H7 (cell line): ENCODE measurements at places on chromosomes 3 and 15. TPM values are rescaled to one million over a fixed set of nuclear protein-coding genes. Genes with fewer than 3 reads are reported as not detected.

KLHL6 gene
- 0.33 and 0.69 TPM in 2 replicates for total RNA-seq

LXN gene
- 2.9 and 7.8 TPM in 2 replicates for total RNA-seq

TF gene
- under 0.01 TPM in 1 of 2 replicates, not detected in the other for total RNA-seq

ERICH6 gene
- total RNA-seq, result 0.17 TPM in 1 of 2 replicates, not detected in the other

CCDC54 gene
- total RNA-seq, result not detected in 2 replicates

PCOLCE2 gene
- total RNA-seq, result 9.4 and 18.3 TPM in 2 replicates

DNA sequence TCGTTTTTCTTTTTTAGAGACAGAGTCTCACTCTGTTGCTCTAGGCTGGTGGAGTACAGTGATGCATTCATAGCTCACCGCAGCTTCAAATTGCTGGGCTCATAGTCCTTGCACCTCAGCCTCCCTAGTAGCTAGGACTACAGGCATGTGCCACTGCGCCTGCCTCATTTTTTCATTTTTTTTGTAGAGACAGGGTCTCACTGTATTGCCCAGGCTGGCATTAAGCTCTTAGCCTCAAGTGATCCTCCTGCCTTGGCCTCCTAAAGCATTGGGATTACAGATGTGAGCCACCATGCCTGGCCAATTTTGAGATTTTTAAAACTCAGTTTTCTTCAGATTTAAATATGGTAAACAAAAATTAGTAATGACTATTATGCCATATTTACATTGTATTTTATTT, 29.0 kb downstream of the SKIL start:
- no peak for DNase-seq

- no peak for DNase-seq
These were observed 15.5 kb downstream of the TBC1D2B start for GRCh38 chr15:78061963-78062427.

DNA sequence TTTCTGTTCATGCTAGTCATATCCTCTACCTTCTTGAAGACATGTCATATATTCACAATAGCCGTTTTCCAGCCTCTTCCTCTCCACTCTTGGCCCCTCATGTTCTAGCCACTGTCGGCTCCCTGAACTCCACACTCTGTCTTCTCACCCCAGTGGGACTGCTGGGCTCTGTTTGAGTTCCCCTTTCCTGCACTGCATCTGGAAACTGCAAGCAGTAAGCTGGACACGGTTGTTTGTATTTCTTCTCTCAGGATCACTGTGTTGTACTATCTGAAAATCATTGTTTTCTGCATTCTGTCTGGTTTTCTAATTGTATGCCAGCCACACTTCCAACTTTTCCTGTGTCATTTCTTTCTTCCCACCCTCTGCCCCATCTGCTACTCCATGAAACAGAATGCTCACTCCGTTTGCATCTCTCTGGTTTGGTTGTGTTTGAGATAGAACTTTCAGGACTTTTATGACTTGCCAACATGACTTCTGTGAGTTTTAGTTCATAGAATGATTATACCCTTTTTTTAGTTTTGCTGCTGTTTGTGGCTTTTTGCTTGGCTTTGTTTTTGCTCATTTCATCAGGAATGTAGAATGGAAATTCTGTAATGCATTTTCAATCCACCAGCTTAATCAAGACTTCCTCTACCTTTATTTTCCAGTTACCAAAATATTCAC, 192.3 kb downstream of the PLCL2 start:
- DNase-seq, result no peak

DNA sequence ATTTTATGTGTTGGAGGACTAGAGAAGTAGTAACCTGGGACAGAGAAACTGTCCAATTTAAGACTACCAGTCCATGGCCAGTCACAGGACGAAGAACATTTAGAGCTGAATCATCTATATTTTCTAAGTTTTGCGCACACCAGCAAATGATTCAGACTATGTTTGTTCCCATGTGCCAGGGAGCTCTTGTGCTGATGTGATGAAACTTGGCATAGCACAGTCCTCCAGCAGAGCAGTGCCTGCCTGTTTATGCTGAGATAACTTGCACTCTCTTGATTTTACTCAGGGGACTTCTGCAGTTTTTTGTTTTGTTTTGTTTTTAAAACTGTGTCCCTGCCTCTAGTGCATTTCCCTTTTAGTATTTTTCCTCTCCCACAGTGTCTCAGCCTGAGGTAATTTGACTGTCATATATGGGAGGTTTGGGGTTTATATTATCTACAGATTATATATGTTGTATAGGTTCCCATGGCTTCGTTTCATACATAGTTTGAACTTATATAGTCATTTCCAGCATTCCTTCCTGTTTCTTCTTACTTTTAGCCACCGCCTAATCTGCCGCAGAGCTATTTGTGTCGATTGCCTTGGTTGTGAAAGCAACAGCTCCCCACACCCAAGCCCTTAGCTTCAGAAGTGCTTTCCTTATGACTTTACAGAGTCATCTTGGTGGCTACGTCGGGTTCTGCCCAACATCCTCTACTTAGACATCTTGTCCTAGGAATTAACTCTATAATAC, 45.5 kb downstream of the PPM1L start:
- no peak for DNase-seq

GRCh38 chr15:84996055-84996454, 14.4 kb downstream of the PDE8A start:
- no peak for DNase-seq

GRCh38 chr3:183427196-183427875, 1.1 kb downstream of the MCF2L2 start:
- peak; percentile 59 for DNase-seq

DNA sequence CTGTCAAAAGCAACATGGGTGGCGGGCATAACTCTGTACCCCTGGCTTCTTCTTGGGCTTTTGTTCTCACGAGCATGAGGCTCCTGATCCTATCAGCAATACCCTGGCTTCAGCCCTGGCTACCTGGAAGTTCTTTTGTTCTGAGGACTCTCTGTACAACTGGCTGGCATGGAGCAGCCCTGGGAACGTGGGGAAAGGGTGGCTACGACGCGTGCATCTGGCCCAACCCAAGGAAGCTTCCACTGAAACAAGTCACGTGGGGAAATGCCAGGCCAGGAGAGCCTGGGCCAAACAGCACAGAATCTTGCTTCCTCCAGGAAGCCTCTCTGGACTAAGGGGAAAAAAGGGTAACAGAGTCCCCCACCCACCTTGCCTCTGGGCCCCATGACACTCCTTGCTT, 22.7 kb upstream of the ATP2B2 start:
- no peak for DNase-seq
